ENCODE measurements at places on chromosomes 12 and 14.

DNA sequence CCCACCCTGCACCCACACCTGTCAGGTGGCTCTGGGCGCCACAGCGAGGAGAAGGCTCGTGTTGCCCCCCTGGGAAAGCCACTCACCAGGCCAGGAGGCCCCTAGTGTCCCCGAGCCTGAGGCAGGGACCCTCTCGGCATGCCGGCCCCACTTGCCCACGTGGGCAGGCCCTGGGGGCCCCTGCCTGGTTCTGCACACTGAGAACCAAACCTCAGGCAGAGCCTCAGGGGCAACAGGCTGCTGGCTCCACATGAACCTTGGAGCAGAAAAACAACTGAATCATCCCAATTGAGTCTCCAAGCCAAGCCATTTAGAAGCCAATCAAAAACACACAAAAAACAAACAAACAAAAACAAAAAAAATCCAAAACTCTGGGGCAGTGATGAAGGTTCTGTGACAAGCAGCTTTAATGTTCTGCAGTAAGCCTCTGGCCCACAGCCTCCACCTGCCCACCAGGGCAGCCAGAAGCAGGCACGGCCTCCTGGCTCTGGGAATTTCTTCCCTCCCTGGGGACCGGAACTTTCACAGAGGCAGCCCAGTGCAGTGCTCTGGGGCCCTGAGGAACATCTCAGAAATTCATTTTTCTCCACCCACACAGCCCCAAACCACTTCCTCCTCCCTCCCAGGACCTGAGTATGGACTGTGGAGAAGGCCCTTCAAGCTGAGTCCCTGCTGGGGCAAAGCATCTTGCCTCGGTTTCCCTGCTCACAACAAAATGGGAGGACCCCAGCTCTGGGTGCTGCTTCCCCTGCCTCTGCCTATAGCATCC lies 90.2 kb downstream of the CHGA start:
- DNase-seq: no peak

GRCh38 chr14:103892247-103892646 lies 36.0 kb upstream of the TDRD9 start:
- DNase-seq: no peak

DNA sequence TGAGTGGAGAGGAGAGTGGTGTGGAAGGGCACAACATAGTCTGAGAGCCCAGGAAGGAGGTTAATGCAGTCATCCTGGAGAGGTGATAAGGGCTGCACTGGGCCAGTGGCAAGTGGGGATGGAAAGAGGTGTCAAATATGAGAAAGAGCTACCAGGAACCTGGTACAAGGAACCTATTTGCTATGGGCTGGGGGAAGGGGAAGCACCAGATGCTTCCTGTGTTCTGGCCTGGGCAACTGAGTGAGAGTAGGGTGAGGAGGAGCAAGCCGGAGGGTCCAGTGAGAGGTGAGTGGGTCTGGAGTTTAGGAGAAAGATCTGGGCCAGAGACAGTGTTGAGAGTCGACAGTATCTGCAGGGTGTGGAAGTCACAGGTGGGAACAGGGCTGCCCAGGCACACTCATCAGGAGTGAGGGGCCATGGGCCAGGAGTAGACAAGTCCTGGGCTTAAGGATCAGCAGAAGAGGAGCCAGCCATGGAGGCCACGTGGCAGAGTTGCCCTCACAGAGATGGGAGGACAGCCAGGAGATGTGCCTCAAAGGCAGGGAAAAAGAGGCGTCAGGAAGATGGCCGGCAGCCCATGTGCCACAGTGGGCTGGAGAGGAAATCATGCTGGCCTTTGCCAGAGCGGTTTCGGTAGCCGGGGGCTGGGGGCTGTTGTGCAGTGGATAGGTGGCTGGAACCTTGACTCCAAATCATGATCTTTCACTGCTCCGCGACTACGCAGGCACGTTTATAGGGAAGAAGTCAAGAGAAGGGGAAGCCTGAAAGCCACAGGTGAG lies 2.9 kb upstream of the AQP6 start:
- DNase-seq: no peak

DNA sequence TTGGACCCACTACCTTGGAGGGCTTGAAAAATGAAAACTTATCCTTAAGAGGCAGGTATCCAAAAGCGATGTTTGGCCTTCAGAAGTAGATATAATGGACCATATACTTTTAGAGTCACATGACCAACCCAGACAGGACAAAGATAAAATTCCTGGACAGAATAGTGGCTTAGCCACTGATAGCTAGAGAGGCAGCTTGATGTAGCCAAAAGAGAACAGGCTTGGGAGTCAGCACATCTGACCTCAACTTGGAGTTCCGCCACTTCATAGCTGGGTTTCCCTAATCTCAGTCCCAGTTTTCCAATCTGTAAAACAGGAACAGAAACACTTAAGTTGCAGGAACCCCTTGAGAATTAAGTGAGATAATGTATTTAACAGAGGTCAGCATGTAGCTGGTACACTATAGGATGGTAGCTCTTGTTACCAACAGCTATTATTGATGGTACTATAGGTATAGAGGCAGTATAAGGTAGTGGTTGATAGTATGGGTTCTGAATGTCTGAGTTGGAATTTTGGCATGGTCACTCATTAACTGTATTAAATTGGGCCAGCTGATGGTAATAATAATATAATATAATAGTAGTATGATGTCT lies 63.2 kb upstream of the USP44 start:
- no peak for DNase-seq

DNA sequence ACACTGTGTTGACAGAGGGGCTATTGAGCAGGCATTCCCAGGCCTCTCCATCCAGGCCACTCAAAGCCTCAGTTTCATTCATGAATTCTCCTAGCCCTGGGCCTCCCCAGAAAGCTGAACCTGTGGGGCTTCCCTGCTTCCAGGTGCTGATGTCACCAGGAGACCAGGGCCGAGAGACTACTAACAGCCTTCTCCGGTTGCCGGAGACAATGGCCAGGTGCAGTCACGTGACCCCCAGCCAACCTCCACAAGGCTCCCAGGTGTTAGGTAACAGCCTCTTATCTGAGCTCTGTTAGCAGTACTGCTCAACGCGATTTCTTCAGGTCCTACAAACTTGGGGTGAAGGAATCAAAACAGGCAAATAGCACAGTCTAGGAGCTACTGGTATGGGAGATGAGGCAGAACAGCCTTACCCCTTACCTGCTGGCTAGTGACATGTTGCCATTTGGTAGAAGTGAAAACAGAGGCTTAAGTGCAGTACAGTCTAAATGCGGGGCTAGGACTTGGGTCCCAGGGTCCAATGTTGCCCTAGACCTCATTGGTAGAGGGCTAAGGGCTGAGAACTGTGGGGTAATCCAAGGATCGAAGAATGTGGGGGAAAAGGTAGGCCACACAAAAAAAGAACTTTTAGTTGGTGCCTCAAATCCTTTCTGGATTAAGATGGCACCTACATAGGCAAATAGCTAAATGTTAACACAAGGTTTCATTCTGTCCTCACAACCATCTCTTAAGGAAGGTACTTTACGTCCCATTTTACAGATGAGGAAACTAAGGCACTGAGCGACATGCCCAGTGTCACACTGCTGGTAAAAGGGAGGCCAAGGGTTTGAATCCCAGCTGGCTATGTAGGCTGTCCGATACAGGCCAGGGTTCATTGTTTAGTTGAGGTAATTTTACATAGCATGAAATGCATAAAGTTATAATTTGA lies 3.8 kb downstream of the CCDC88C start:
- DNase-seq: peak; percentile 25

GRCh38 chr12:55074806-55075205 lies 51.4 kb upstream of the OR9K2 start:
- DNase-seq: no peak

DNA sequence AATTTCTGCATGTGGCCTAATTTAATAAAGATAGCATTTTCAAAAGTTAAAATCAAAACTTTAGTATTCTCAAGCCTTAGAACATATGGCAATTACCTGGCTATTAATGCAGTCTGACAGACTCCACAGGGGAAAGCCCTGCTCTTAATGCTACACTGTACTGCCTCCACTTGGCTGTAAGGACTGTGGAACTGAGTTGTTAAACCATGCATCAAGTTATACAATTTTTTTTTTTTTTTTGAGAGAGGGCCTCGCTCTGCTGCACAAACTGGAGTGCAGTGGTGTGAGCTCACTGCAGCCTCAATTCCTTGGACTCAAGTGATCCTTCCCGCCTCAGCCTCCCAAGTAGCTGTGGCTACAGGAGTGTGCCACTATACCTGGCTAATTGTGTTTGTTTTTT lies 19.0 kb upstream of the NDUFA12 start:
- DNase-seq: no peak

DNA sequence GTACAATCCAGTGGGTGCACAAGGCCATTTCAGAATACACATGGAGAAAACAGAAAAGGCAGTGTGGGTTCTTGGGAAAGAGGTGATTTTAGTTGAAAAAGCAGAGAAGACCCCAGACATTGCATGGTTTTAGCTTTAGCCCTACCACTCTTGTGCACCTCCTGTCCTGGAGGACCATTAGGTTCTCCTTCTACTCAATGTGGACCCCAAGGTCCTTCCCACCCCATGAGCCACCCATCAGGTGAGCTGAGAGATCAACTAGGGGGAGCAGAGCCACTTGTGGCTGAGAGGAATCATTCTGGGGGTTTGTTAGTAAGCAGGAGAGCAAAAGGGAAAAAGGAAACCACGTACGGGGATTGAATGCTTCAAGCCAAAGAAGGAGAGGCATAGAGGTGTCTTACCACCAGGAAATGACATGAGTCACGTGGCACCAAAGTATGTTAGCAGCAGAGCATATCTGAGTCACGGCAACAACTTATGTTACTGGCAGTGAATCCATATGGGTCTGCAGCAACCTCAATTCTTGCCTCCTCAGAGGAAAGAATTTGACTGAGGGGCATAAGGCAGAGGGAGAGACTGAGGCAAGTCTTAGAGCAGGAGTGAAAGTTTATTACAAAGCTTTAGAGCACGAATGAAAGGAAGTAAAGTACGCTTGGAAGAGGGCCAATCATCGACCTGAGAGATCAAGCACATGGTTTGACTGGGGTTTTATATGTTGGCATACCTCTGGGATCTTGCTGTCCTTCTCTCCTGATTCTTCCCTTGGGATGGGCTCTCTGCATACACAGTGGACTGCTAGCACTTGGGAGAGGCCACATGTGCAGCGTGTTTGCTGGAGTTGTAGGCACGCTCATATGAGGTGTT lies 73.9 kb downstream of the HSD17B6 start:
- DNase-seq: peak; percentile 6

- no peak for DNase-seq
These were observed 34.1 kb upstream of the CIT start for GRCh38 chr12:119911182-119911581.

- no peak for DNase-seq
These were observed 34.4 kb downstream of the TBX3 start for GRCh38 chr12:114649585-114649984.

DNA sequence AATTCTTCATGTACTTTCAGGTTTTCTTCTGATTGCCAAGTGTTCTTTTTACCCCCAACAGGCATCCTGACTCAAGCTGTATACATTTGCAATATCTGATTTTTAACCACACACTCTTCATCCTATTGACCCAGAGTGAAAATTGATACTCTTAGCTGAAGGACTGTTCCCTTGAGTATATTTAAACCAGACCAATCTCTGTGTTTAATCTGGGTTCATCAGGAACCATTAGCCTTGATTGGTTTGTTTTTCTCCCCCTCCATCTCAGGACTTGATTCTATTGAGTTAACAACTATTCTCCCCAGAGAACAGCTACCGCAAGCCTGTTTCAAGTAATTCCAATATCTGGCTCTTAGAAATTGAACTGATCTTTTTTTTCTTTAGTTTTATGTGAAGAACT lies 222.3 kb upstream of the NOVA1 start:
- no peak for DNase-seq

DNA sequence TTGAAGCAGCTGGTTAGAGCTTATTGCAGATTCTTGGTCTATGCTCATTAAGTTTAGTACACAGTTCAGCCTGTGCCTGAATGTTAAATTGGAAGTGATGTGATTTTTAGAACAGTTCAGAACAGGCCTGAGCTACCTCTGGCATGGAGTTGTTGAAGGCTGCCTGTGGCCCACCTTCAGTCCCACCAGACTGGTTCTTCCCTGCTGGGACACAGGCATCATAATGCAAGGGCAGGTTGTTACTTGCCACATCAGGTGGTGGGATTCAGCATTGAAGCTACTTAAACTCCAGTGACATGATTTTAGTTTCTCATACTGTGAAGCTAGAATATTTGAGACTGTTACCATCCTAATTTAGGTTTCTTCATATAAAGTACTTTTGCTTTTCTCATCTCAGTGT lies 49.4 kb downstream of the PROX2 start:
- DNase-seq: no peak

DNA sequence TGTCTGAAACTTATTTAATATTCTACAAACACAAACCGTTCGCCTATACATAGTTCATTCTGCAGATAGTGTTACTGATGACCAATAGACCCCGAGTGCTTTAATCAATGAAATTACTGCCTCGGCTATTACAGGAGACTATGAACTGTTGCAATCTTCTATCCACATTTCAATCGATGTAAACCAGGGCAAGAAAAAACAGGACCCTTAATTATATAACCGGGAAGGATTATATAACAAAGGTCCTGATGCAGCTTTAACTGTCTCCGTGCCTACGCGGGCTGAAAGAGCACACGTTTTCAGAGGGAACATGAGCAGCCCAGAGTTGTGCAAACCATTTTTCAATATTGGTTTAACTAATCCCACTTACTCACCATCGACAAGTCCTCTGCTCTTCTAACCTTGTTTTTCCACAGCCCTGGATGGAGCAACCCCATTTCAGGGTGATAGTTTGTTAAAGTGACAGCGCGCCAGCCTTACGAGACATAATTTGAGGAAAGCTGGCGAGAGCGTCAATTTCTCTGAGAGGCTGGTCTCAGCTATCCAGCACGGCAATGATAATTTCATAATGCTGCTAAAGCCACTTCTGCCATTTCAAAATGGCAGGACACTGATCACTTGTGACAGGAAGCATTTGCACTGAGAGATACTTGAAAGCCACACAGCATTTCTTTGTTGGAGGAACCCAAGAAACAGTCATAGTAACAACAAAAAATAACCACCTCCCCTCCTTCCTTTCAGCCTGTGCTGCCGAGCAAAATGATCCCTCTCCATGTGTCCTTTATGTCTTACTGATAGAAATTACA lies 184.6 kb downstream of the FOXN3 start:
- no peak for DNase-seq
